Esophagus mucosa (tissue), 1 donor: ENCODE measurements at places on chromosomes 2 and 18.
A peak's percentile ranks its signal among the peaks of the same experiment; 100 is the strongest.

DNA sequence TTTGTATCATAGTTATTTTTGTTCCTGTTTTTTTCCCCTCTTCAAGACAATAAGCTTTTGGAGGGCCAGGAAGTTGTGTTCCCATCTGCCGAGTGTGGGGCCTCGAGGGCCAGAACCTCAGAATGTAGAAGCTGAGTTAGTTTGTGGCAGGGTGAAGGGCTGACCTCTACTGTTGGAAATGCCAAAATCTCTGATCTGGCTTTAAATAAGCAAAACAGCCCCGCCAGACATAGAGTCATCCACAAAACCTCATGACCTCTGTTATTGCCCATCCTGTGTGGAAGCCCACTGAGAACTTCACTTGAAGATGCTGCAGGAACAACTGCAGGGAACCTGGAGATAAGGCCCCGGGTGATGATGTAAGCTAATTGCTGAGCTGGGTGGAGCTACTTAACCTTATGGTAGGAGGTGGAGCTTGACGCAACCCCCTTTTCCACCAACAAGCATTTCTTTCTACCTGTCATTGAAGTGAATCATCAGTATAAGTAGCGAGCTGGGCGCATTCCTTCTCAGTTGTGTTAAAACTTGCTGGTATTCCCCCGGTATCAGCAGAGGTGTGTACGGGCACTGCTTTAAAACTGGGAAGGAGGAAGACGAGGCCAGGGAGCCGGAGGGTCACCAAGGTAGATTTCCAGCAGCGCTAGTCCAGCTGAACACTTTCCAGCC, 177.2 kb downstream of the NEDD4L start:
- ATAC-seq, result peak; percentile 90

DNA sequence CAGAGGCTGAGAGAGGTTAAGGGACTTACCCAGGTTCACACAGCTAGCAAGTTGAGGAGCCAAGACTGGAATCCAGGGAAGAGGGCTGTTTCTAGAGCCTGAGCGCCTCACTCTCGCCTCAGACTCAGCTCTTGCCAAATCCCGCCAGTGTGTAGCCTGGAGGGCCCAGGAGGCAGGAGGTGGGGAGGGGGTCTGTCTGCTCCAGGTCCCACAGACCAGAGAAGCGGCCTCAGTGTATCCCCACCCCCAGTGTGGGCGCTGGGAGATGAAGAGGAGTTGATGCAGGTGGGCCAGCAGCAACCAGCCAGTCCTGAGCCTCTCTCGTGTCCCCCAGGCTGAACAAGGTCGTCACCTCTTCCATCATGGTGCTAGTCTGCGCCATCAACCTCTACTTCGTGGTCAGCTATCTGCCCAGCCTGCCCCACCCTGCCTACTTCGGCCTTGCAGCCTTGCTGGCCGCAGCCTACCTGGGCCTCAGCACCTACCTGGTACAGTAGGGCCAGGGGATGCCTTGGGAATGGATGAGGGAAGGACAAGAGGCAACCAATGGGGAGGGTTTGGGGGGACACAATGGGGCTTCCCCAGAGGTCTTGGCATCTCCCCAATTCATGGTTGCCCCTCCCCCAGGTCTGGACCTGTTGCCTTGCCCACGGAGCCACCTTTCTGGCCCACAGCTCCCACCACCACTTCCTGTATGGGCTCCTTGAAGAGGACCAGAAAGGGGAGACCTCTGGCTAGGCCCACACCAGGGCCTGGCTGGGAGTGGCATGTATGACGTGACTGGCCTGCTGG, 5.2 kb upstream of the CTDSP1 start:
- ATAC-seq, result no peak

DNA sequence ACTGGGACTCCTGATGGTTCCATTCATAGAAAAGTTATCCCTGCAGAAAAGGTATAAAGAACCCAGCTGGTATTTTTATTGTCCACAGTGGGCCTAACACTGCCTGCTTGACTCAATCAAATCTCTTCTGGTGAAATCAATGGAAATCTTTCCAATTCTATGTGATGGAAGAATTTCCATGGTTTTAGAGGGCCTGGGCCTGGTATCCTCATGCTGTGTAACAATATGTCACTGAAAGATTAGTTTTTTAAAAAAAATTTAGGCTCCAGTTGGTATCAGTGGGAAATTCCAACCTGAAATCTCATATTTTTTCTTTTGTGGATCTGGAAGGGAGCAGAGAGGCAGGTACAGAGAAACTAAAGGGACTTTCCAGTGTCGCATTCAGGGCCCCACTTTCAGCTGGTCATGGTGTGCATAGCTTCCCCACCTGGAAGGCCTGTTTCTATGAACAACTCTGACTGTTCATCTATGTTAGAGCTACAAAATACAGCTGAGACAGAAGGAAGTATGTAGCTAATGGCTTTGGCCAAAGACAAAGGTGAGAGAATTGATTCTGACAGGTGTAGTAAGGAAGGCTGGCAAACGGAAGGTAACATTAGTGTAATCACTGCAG, 20.9 kb downstream of the NEB start:
- no peak for ATAC-seq

DNA sequence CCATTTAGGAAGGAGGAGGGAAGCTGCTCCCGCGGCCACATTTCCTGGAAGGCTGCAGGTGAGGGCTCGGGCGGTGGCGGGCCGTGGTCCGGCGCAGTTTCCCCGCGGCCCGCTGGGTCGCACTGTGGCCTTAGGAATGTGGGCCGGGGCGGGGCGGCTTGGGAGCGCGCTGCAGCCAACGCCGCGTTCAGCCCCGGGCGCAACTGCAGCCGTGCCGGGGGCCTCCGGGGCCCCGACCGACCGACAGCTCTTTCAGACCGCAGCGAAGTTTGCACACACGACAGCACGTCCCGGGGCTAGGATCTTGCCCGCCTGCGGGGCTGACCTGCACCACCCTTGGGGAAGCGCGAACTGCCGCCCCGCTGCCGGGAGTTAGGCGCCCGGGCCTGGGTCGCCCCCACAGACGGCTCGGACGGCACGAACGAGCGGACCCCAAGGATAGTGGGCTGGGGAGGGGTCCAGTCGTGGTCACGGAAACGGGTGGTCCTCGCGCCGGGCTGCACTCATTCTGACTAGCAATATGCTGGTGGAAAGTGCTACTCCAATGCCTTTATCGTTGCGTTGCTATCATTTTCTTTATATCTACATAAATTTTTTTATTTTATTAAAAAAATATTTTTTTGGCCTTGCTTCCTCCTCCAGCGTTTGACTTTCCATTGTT, 69.9 kb upstream of the DLX2 start:
- ATAC-seq, result peak; percentile 97

DNA sequence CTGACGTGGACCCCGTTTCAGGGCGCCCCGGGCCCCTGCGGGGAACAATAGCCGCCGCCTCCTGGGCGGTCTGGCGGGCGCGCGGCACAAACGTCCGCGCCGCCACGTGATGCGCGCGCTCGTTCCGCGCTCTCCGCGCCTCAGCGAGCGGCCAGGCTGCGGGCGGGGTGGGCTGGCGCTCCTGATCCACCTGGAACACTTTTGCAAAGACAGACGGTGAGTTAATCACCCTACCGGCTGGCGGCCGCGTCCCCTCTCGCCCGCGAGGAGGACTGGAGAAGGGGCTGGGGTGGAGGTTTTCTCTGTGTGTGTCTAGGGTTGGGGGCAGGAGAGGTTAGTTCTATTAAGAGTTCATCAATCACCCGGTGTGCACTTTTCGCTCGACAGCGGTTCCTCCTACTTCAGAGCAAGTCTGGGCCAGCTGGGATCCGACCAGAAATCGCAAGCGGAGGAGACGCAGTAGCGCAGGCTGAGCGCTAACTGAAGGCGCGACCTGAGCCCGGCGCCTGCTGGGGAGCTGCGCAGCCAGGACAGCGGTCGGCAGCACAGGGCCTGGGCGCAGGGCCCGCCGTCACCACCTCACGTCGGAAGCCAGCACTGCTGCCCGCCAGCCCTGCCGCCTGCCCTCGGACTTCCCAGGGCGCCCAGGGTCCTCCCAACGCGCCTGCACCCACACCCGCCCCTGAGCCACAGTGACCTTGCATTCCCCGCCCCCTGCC, 10.3 kb upstream of the HOXD1 start:
- peak; percentile 69 for ATAC-seq

GRCh38 chr2:133026536-133027177, 356.7 kb upstream of the LYPD1 start:
- no peak for ATAC-seq

DNA sequence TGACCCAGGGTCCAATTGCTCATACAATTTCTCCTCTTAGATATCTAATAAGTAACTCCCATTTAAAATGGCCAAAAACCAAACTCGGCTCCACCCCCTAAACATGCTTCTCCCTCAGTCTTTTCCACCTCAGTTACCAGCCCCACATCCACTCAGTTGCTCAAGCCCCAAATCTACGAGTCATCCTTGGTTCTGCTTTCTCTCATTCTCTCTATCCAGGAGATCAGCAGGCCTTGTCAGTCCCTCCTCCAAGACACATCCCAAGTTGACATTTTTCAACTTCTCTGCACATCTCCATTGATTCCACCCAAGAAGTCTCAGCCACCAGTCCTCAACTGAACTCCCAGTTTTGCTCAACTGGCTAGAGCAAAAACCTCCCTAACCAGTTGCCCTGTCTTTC, 40.5 kb upstream of the RTN4 start:
- peak; percentile 10 for ATAC-seq

DNA sequence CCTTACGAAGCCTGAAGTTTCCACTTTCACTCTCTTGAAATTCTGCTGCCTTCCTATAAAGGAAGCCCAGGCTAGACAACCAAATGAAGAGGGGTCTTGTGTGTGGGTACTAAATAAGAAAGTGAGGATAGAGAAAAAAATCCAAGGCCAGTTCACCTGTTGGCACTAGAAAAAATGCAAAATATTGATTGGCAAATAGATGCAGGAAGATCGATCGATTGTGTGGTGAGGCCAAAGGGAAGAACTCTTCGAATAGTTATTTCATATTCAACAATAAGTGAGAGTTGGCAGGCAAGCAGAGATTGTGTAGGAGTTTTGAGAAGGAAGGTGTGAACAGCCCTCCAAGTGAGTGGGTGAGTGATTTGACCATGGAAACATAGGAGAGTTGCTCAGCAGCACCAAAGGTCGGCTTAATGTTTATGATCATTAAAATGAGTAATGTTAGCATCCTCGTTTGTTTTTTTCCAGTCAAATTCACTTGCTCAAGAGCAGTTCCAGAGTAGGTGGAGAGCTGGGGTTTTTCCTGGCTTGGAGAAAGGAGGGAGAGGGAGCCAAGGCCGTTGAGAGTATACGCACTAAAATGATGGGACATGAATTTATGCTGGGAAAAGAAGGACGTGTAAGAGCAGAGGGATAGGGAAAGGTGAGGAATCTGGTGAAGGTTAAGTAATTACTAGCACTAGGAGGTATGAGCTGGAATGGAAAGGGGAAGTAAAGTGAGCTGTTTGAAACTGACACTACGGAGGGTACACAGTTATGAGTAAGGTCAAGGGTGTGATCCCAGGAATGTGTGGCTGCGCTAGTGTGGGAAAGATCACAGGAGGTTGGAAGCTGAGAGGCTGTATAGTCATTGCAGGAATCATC, 1.1 kb upstream of the NAPG start:
- no peak for ATAC-seq

- ATAC-seq, result no peak
These were observed 163.8 kb upstream of the MYCN start for GRCh38 chr2:15776629-15776919.

- peak; percentile 37 for ATAC-seq
These were observed 851.1 kb downstream of the SLC4A3 start for GRCh38 chr2:220478305-220479058.

DNA sequence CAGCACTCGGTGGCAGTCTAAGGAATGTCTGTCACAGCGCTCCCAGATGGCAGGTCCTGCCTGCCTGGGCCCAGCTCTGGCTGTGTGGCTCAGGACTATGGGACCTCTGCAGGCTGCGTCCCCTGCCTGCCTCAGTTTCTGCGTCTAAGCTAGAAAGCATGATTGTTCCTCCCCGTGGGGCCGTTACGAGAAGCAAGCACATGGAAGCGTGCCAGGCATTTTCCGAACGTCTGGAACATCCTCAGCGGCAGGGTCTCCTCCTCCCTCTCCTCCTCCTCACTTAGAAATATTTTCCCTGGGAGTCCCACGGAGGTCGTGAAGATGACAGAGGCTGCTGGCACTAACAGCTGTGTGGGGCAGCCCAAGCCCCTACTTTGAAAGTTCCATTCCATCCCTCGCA, 43.3 kb downstream of the LRRFIP1 start:
- no peak for ATAC-seq

GRCh38 chr2:216308576-216308975, 63.7 kb downstream of the MARCHF4 start:
- ATAC-seq, result no peak

- no peak for ATAC-seq
These were observed 108.8 kb downstream of the RTN4 start for GRCh38 chr2:54941248-54941984.

- ATAC-seq, result no peak
These were observed 67.9 kb upstream of the ST3GAL5 start for GRCh38 chr2:85956646-85957039.

- ATAC-seq, result no peak
These were observed 34.7 kb downstream of the ST3GAL5 start for GRCh38 chr2:85854166-85854509.

- no peak for ATAC-seq
These were observed 50.6 kb upstream of the DCC start for GRCh38 chr18:52289392-52289791.

DNA sequence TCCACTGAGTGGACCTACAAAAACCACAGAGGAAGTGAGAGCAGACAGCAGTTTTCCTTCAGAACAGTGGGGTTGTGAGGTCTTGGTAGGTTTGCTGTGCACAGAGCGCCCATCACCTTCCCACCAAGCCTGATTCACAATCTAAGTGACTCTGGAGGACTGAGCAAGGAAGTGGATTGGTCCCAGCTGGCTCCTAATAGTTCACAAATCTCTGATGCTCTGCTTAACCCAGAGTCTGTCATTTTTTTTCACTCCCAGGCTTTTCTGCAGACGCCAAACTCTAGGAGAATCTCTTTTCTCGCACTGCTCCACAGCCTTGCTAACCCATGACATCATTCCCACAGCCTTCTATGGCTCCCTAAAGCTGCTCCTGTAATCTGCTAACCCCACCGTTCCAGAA, 280.4 kb downstream of the C1D start:
- no peak for ATAC-seq

DNA sequence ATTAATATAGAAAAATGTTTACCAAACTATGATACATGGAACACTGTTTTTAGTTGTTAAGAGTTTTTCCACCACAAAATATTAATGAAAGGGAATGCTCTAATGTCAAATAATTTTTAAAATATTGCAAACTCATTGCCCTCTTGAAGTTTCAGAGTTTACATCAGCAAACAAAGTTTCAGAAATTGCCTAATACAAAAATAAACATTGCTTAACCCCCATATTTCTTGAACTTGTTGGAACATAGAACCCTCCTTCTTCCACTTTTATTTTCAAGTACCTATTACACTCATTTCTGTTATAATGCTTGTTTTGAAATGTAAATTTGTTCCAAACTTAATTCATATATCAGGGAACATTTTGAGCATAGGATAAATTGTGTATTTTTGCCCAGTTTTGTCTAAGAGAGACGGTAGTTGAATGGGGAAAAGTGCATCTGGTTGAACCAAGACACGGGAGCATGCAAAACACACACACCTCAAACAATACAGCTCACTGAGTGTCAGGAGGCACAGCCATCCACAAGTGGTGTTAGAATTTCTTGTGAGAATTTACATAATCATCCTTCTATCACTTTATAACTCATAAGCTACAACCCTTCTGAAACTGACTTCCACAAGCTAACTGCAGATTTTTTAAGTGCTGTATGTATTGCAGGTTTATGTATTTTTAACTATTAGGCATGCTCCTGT, 5.3 kb upstream of the MC4R start:
- ATAC-seq, result no peak

- ATAC-seq, result no peak
These were observed 1467.4 kb upstream of the NXPH2 start for GRCh38 chr2:140247451-140248195.
